ENCODE measurements at places on chromosomes 12 and 14.

DNA sequence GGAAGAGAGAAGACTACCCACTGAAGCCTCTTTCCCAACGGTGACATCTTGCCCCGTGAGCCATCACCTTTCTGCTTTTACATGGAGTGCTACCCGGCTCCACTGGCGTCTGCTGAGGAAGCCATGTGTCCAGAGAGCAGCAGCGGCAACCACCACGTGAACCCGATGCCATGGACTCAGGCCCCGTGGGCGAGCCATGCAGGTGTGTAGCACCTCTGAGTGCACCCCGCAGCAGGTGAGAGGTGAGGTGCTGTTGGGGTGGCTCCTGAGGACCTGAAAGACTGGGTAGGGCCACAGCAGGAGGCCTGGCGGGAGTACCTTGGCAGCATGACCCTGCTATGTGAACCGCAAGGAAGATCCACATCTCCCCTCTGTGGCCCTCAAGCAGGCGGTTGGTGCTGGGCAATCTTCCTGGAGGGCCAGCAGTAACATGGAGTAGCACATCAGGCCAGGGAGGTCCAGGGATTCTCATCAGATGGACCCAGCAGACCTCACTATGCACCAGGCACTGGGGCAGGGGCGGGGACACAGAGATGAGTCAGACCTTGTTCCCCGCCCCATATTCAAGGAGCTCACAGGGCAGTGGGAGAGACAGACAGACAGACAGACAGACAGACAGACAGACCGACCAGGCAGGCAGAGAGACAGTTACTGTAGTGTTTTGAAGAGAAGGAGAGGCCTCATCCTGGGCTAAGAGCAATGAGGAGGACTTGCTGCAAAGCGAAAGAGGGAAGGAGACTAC is 129.6 kb downstream of the PAPOLA start:
- no peak overlapping the region for H3K27ac ChIP-seq
- peaks cover 3% of the 10 kb centered on the region for H3K27me3 ChIP-seq
- no peak overlapping the region for H3K4me3 ChIP-seq
- H3K36me3 ChIP-seq: no peaks in the 10 kb centered on the region
- no peaks in the 10 kb centered on the region for H3K4me1 ChIP-seq

GRCh38 chr12:125305231-125305630 is 240.0 kb downstream of the AACS start:
- H3K27me3 ChIP-seq: no peaks in the 10 kb centered on the region
- no peak for DNase-seq
- H3K4me3 ChIP-seq: no peak overlapping the region

- no peak overlapping the region for H3K27ac ChIP-seq
- H3K27me3 ChIP-seq: peaks cover 6% of the 10 kb centered on the region
- no peaks in the 10 kb centered on the region for H3K36me3 ChIP-seq
- DNase-seq: no peak
Measured at GRCh38 chr12:52765702-52766101, 11.4 kb downstream of the KRT76 start.

DNA sequence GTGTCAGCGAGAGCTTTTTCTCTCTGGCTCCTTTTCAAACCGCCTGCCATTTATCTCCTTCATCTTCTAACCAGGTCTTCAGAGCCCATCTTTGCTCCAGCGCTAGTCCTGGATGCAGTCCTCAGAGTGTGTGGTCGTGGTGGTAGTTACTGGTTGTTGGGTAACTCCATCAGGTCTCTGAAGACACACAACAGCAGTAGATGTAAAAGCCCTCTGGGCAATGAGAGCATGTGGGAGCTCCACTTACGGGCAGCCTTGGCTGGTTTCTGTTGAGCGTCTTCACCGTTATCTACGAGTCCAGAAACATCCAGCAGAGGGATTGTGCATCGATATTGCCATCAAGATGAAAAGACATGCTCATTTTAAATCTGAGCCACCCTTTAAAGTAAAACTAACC is 61.2 kb downstream of the FBXL14 start:
- H3K4me1 ChIP-seq: no peaks in the 10 kb centered on the region
- H3K36me3 ChIP-seq: no peaks in the 10 kb centered on the region
- no peak overlapping the region for H3K4me3 ChIP-seq

GRCh38 chr14:76690502-76691105 is 70.7 kb upstream of the VASH1 start:
- no peak for DNase-seq
- no peaks in the 10 kb centered on the region for H3K27me3 ChIP-seq
- no peak overlapping the region for H3K27ac ChIP-seq
- H3K4me1 ChIP-seq: no peaks in the 10 kb centered on the region

Data from lung (tissue), 17 donors.